ENCODE measurements at places on chromosomes 4 and X. TPM values are rescaled to one million over a fixed set of nuclear protein-coding genes. Genes with fewer than 3 reads are reported as not detected.

The IL21 gene
- total RNA-seq = not detected

The SLC10A3 gene
- total RNA-seq = 36.2 TPM

The MAGEB10 gene
- not detected for total RNA-seq

The DCAF4L1 gene
- under 0.01 TPM for total RNA-seq

The MGAT4D gene
- total RNA-seq = not detected

The AMTN gene
- total RNA-seq = not detected

The HERC3 gene
- total RNA-seq = 15.6 TPM

The ZDHHC15 gene
- total RNA-seq = 0.59 TPM

The MEPE gene
- not detected for total RNA-seq

The GLRA3 gene
- not detected for total RNA-seq

The GDPD2 gene
- total RNA-seq = not detected

The SOWAHD gene
- 0.72 TPM for total RNA-seq

The MID2 gene
- total RNA-seq = 23.6 TPM

The LPAR4 gene
- total RNA-seq = 0.36 TPM

The DKK2 gene
- total RNA-seq = not detected

The PTPN13 gene
- 87.8 TPM for total RNA-seq

The CAPN6 gene
- total RNA-seq = not detected

The CCNB3 gene
- total RNA-seq = 0.29 TPM

The PNMA6F gene
- total RNA-seq = not detected

The ADH1A gene
- not detected for total RNA-seq

The CXCL8 gene
- 1.5 TPM for total RNA-seq

The STAG2 gene
- 91.2 TPM for total RNA-seq

The IL1RAPL1 gene
- total RNA-seq = 0.29 TPM

The CSAG1 gene
- total RNA-seq = not detected

The FHIP1A gene
- 4.4 TPM for total RNA-seq

The CLOCK gene
- 44.8 TPM for total RNA-seq

The CASP6 gene
- 25.3 TPM for total RNA-seq

The HELT gene
- not detected for total RNA-seq

The ADGRL3 gene
- total RNA-seq = not detected

The TRPC5OS gene
- not detected for total RNA-seq

The ASMT gene
- total RNA-seq = 0.36 TPM

The PNMA6A gene
- 1.2 TPM for total RNA-seq

The MGARP gene
- 4.4 TPM for total RNA-seq

The UGT2B7 gene
- total RNA-seq = not detected

The XK gene
- under 0.01 TPM for total RNA-seq

The SSX4 gene
- not detected for total RNA-seq

The GIMD1 gene
- not detected for total RNA-seq

The ARSH gene
- total RNA-seq = under 0.01 TPM

The TMEM154 gene
- 2.9 TPM for total RNA-seq

The TMEM131L gene
- 9.0 TPM for total RNA-seq

The TSPAN7 gene
- total RNA-seq = 0.29 TPM

The SMIM10 gene
- 7.1 TPM for total RNA-seq

The GPR101 gene
- not detected for total RNA-seq

The TXK gene
- total RNA-seq = 0.72 TPM
